Fibroblast of upper back skin (primary cell): ENCODE measurements at places on chromosomes 12 and 14.

DNA sequence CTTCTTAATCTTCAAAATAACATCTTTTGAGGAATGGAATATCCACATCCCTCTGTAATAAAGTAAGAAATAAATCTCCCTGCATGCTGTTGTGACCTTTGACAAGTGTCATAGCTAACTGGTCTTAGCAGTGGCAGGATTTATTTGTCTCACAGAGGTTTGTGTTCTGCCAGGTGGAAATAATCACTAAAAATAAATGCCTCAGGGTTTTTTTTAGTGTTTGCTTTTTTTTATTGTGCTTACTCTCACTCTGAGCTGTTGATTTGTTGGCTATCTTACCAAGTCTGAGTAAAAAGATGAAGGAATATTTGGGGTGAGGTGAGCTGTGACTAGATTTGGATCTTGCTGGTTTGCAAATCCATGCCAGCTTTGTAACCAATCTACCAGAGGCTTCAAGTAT is 285.4 kb downstream of the ALG10B start:
- DNase-seq, result no peak

DNA sequence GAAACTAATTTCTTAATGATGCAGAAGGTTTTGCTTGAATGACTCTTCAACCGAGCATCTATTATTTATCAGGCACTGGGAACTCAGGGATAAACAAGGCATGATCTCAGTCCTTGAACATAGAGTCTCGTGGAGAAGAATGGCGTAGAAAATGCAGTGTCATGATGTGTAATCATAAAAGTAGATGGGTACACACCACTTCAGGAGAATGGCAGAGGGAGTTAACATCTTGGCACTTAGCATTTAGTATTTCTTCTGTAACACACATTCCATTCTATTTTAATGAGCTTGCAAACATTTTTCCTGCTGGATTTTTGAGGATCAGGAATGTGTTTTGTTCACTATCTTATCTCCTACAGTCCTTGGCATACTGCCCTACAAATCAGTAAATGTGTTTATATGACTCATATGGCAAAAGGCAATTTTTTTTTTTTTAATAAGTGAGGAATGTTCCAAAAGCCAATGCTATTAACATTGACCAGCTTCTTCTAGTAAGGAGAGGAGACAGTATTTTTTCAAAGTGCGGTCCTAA is 3.8 kb downstream of the TXNRD1 start:
- DNase-seq, result peak; percentile 97

DNA sequence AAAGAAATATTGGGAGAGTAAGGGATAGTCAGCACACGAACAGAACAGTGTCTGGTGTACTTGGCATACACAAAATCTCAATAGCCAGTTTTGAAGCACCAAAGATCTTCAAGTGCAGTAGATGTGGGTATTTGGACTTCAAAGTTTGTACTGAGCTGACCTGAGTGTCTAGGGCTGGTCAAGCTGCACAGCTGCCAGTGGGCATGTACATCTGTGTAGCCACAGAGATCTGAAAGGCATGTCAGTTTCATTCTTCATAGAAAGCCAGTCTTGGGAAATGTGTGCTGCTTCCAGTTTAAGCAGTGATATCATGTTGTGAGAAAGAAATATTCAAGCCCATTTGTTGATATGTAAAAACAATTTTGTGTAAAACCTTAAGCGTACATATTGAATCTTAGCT is 279.0 kb upstream of the SYT10 start:
- DNase-seq, result no peak

DNA sequence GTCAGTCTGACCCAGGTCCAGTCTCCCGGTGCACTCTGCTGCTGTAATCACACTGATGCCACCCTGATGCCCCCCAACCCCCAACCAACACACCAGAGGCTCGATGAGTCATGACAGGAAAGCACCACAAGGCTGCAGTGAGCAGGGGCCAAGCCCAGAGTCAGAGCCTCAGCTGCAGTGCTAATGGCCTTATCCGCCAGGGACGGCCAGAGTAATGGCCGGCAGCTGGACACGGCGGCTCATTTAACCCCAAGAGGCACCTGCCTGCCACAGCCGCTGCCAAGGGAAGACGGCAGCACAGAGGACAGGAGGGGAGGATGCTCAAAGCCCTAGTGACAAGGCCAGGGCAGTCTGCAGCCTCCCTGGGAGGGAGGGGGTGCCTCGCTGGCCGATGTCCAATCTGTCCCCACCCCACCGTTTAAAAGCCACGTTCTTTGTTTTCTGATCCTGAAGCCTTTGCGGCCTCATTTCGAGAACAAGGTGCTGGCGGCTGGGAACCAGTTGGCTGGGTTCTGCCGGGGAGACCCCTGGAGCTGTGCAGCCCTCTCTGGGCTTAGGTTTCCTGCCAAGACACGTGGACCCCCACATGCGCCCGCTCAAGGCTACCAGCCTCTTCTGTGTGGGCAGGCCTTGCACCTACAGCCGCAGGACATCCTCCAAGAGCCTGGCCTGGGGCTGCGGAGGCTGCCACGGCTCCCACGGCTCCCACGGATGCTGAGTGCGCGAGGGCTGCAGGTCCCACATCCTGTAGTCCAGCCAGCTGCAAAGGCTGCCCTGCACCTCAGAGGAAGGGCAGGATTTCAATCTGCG is 13.1 kb downstream of the CCDC85C start:
- peak; percentile 52 for DNase-seq

GRCh38 chr14:75141967-75142366 is 15.1 kb upstream of the NEK9 start:
- DNase-seq, result peak; percentile 34

DNA sequence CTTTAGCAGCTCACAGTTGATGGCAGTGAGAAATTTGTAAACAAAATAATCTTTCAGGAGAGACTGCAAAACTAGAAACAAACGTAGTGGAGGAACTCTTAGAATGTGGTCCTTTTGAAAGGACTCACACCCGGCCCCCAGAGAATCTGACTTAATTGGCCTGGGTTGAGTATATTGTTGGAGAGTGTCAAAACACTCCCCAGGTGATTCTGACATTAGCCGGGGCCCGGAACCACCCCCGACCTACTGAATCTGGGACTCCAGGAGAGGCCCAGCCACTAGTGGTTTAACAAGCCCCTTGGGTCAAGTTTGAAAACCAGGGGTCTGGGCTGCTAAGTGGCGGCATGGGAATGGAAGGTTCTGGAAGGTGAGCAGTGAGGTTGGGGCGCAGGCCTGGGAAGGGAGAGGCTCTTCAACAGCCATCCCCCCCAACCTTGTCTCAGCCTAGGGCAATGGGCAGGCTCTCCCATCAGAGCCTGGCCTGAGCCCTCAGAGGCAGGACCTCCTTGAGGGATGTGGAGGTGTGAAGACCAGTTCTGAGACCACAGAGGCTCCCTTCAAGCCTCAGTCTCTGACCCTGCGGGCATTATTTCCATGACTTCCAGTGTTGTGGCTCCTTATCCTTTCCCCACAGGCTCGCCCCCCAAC is 1.1 kb upstream of the ELK3 start:
- no peak for DNase-seq

DNA sequence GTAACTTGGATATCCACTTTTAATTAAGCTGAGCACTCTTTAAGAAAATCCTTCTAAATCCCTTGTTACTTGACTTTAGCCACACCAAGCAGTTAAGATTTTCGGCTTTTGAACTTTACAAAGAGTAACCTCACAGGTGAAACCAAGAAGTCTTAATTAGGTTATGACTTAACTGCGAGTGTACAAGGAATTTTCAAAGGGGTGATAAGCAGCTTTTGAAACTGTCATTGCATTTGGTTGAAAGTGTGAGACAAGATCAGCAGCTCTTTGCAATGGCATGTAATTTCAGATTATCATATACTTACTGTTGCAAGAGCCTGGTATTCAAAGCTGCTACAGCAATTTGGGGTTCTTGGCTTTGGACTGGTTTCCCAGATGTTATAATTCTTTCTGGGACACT is 137.5 kb downstream of the TMEM117 start:
- DNase-seq, result no peak

DNA sequence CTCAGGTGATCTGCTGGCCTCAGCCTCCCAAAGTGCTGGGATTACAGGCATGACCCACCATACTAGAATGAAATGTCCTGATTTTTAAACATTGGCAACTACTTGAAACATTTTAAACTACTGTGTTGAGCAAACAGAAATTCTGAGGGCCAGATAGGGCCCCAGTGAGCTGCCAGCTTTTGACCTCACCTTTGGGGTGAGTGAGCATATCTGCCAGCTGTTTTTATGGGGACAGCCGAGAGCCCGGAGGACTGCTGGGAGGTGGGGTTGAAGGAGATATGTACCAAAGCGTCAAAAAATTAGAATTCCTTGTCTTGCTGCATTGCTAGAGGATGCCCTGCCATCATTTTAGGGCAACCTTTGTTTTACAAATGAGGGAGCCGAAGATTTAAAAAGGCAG is 2.7 kb downstream of the GSTZ1 start:
- no peak for DNase-seq

- no peak for DNase-seq
Observed at GRCh38 chr12:67915335-67915851, 73.9 kb upstream of the IFNG-AS1 start.

GRCh38 chr12:94648578-94648977 is 1.8 kb downstream of the TMCC3 start:
- DNase-seq, result no peak
